ENCODE measurements at places on chromosomes 6 and 20.
A peak's percentile ranks its signal among the peaks of the same experiment; 100 is the strongest.

DNA sequence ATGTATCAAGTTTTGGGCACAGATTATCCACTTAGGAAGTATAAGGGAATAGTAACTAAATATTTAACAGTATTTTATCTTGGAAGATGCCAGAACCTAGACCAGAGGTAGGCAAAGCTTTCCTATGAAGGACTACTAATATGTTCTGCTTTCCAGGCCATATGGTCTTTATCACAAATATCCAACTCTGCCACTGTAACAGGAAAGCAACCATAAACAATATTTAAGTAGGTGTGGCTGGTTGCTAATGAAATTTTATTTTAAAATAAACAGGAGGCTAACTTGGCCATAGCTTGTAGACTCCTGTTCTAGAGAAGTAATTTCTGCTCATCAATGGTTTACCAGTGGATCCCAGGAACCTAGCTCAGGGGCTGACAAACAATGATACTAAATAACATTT lies 39.4 kb downstream of the NOL7 start:
- DNase-seq, result no peak

DNA sequence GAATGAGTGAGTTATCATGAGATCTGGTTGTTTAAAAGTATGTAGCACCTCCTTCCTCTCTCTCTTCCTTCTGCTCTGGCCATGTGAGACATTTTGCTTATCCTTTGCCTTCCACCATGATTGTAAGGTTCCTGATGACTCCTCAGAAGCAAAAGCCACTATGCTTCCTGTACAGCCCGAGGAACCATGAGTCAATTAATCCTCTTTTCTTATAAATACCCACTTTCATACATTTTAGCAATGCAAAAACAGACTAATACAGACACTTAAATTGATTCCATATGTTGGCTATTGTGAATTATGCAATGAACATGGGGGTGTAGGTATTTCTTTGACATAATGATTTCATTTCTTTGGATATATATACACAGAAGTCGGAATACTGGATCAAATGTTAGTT lies 792.8 kb upstream of the EYS start:
- DNase-seq, result no peak

GRCh38 chr6:31402324-31403282 lies 792 bp upstream of the MICA start:
- peak; percentile 52 for DNase-seq

DNA sequence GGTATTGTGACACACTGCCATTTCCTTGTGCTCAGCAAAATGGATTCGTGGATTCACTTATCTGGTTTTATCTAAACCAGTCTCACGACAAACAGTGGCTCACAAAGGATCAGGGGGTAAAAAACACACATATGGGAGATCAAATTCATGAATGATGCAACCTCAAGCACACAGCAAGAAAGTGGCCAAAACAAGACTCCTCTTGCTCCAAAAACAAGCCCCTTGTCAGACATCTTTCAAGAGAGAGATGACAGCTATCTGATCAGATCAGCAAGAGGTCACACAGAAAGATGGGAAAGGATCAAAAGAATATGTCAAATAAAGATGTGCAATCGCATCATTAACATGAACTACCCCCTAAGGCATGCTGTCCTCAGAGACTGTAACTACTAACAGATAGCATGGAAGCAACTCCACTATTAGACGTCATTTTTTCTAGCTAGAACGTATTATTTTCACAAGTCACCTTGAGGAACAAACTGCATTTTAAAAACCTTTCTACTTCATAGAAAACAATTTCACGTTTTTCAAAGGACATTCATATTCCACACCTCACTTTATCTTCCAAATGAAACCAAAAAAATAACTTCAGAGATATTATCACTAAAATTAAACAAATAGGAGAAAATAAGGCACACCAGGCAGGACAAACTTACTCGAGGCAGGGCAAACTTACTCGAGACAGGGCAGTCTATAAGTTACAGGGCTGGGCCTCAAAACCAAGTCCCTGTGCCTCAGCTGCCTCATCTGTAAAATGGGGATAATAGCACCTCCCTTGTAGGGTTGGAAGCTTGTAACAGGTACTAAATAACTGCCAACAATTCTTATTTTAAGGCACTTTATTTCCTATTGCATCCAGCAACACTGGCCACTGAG lies 122.3 kb downstream of the PREX1 start:
- DNase-seq, result no peak

DNA sequence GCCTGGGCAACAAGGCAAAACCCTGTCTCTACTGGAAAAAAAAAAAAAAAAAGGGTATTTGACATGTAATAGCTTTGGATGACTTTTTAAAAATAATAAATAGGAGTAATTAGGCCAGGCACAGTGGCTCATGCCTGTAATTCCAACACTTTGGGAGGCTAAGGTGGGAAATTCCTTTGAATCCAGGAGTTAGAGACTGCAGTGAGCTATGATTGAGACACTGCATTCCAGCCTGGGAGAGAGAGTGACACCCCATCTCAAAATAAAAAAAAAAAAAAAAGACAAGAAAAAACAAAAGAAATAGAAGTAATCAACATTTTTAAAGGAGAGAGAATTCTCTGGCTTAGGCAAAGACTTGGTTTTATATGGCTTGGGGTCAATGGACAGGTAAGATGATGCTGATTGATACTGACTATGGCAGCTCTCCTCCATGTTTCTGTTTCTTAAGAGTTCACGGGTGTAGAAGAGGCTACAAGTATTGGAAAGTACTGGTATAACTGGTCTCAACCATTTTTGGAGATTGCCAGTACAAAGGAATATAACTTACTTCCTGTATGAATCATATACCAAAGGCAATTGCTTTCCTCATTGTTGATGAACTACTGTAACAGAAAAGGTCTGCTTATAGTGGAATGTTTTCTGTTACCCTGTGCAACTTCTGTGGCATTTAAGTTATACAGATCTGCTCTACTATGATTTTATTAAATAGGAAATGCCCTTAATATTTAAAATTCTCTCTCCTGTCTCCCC lies 10.1 kb downstream of the MAP3K5 start:
- DNase-seq, result no peak

- peak; percentile 66 for DNase-seq
Observed at GRCh38 chr20:56778765-56779195, 149.7 kb downstream of the TFAP2C start.

DNA sequence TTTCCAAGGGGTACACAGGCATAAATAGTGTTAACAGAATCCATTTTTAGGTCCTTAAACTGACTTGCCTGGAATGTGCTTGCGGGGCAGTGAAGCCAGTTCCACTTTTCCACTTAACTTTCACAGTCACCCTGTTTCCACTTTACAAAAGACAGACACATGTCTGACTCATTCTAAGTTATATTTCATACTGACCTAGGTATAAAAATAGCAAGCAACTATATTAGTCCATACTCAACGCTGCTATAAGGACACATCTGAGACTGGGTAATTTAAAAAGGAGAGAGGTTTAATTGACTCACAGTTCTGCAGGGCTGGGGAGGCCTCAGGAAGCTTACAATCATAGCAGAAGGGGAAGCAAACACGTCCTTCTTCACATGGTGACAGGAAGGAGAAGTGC lies 88.2 kb downstream of the MTFR2 start:
- no peak for DNase-seq

- DNase-seq, result no peak
Observed at GRCh38 chr6:167963589-167964057, 33.8 kb upstream of the KIF25 start.

GRCh38 chr6:98454809-98455322 lies 379.5 kb upstream of the POU3F2 start:
- DNase-seq, result no peak

DNA sequence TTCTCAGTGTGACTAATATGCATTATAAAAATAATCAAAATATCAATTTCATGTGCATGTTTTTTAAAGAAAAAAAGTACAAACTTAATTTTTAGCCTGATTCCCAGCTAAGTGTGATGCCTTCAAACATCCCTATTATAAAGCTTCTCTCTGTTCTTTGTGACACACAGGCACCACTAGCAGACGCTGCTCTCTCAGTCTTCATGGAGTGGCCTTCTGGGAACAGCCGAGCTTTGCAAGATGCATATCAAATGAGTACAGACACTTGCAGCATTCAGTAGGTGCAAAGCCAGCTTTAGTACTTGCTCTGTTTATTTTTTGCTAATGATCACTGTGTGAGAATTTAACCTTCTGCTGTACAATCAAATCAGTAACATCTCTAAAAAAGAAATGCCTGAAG lies 340.0 kb downstream of the ADGRB3 start:
- DNase-seq, result no peak

DNA sequence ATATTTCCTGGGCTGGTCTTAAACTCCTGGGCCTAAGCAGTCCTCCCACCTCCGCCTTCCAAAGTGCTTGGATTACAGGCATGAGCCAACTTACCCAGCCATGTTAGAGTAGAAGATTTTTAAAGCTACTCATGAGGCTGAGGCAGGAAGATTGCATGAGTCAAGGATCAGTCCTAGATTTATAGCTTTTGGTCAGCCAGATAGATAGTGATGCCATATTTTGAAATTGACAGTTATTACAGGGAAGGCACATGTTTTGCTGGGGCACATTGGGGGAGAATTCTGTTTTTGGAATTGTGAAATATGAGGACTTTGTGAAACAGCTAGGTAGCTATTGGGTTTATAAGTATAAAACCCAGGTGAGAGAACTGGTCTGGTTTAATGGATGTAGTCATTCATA lies 40.9 kb downstream of the DOP1A start:
- no peak for DNase-seq

DNA sequence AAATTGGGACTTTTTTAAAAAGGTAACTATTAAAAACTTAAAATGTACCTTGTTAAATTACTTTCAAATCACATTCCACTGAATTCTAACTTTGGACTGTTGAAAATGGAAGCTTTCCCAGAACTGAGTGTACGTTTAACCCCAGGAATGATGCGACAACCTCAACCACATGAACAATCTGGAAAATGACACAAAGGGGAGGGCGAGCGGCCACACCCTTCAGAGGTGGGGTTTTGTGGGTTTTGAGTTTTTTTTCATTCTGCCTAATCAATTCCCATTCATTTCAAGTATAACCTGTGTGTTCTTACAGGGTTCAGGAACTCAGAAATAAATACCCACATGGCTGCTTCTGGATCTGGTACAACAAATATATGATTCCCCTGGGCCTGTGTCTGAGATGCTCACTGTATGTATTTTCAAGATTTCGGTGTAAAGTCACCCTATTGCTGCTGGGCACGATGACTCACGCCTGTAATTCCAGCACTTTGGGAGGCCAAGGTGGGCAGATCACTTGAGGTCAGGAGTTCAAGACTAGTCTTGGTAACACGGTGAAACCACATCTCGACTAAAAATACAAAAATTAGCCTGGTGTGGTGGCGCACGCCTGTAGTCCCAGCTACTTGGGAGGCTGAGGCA lies 21.6 kb downstream of the CNKSR3 start:
- no peak for DNase-seq

GRCh38 chr6:168106633-168107005 lies 27.6 kb upstream of the FRMD1 start:
- no peak for DNase-seq

GRCh38 chr6:5280920-5281319 lies 19.6 kb downstream of the FARS2 start:
- DNase-seq, result no peak

DNA sequence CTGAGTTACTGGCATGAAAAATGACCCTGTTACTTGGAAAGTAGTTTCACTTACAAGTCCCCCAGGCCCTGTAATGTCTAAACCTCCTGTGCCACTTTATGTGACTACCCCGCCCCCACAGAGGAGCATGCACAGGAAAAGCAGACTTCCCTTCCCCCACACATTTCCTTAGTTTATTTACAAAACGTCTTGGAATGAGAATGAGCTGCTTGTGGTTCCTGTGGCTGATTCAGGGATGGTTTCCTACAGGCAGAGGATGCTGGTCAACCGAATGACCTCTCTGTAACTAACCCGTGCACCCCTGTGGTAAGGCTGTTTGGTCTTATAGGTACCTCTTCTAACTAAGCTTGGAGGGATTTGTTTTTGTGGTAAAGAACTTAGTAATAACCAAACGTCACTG lies 28.5 kb downstream of the RSPO3 start:
- DNase-seq, result no peak

GRCh38 chr6:24925661-24926060 lies 10.1 kb downstream of the RIPOR2 start:
- no peak for DNase-seq

DNA sequence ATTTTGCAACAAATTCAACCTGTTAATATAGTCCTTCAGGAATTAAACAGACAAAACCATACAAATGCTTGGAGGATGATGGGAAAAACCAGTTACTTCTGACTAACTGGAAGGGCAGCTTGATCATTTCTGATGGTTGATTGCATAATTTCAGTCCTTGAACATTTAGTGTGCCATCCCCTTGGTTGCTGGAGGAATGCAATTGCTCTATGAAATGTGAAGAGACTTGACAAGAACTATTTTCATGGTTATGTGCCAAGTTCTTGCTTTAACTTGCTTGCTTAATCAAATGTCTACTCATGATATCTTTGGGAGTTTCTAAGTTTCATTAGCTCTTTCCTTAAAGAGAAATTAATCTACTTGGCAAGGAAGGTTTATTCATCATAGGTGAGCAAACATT lies 45.2 kb downstream of the ANKEF1 start:
- DNase-seq, result no peak

DNA sequence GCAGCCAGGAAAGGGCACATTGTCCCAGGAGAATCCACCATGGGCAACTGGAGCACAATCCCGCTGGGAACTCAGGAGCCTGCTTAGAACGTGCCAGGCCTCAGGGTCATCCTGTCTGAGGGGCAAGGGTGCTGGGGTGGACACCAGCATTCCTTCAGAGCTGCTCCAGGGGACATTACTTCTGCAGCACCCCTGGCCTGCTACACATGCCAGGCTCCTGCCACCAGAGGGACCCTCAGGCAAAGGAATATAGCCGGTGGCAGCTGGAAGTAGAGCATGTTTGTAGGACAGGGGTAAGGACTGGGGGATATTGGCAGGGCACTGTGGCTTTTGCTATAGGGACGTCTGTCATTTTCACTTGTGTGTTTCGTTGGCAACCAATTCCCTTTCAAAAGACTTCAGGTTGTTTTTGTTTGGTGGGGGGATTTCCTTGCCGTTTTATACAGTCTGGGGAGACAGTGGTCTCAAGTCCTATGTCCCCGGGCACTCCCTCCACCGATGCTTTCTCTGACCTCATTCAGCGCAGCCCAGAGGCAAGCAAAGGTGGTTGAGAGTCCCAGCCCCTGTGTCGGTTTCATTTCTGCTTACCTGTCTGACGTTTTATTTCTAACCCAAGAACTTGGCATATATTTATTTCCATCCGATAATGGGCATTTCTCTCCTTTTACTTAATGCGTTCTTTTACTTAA lies 130.8 kb downstream of the JPH2 start:
- peak; percentile 76 for DNase-seq

DNA sequence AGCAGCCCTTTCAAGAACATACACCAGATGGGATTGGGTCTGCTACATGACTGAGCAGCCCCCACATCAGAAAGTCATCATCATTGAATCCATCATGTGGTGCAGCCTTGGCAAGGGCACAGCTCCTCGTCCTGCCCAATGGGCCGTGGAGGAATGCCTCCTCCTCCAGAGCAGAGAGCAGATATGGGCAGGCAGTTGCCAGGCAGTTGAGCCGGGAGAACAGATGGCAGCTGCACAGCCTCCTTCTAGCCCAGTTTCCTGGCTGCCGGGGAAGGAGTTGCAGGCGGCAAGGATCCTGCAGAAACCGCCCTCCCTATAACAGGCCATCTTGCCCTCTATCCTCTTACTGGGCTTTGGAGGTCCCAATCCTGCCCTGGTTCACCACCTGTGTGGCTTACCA lies 11.9 kb upstream of the ZFAND3 start:
- DNase-seq, result no peak
